CD4-positive, alpha-beta T cell treated with Interleukin-15 for 4 hours (primary cell): ENCODE measurements at places on chromosomes 2 and 18.

- DNase-seq: no peak
Measured at GRCh38 chr2:162210385-162210784, 32.9 kb downstream of the FAP start.

- DNase-seq: no peak
Measured at GRCh38 chr2:182368446-182368845, 58.4 kb downstream of the PDE1A start.

- no peak for DNase-seq
Measured at GRCh38 chr18:9001209-9001608, 101.3 kb upstream of the NDUFV2 start.

GRCh38 chr2:72278046-72278445 lies 130.4 kb upstream of the CYP26B1 start:
- DNase-seq: no peak

DNA sequence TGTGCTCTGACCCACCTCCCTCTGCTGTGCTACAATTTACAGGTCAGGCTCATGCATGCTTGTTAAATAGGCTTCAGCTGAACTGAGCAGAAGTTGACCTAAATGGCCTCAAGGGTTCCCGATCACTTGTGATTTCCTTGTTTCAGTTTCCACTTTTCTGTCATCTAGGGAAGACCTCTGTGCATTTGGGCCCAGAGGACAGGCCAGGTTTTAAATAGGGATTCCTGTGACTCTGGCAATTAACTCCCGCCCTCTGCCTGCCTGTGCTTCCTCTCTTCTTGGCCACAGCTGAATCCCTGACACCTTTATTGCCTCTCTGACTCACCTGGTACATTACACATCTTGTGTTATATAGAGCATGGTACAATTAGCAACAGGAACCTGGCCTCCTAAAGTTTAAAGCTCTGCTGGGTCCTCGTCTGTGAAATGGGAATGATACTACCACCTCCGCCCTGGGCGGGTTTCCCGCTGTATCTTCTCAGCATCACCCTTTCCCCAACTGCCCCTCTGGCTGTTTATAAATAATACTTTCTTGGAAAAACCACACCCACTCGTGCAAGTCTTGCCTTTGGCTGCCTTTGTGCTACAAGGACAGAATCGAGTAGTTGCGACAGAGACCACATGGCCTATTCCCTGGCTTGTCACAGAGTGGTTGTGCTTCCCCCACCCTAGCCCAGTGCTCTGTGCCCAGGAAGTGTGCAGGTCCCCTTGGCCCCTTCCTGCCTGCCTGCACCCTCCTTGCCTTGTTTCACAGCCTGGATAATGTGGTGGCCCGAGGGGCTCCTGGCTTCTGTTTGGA lies 7.9 kb downstream of the CABLES1 start:
- no peak for DNase-seq

- no peak for DNase-seq
Measured at GRCh38 chr2:142877216-142877838, at the start of gene KYNU. KYNU (plus strand) TSS chr2:142877664; CDS start chr2:142885368, 7,704 bp downstream.
